ENCODE measurements at places on chromosomes 3 and 15. TPM values are rescaled to one million over a fixed set of nuclear protein-coding genes. Genes with fewer than 3 reads are reported as not detected.

The DNAH12 gene
- total RNA-seq = 0.08 TPM

The GHSR gene
- total RNA-seq = not detected

The AGBL1 gene
- total RNA-seq = not detected

The ST3GAL6 gene
- 34.1 TPM for total RNA-seq

The PEX5L gene
- total RNA-seq = 0.24 TPM

The ISL2 gene
- total RNA-seq = not detected

The LTK gene
- total RNA-seq = 1.1 TPM

The SV2B gene
- total RNA-seq = 4.1 TPM

The ECE2 gene
- total RNA-seq = not detected

The GREM1 gene
- total RNA-seq = not detected

The GAP43 gene
- total RNA-seq = 0.38 TPM

The SAMMSON gene
- not detected for total RNA-seq

The MUC4 gene
- total RNA-seq = not detected

The SOX14 gene
- total RNA-seq = not detected
